ENCODE measurements at places on chromosomes 16 and 17.

- H3K4me3 ChIP-seq = no peak overlapping the region
- no peak for DNase-seq
- peaks cover 14% of the 10 kb centered on the region for H3K27me3 ChIP-seq
- no peak overlapping the region for H3K27ac ChIP-seq
These were observed 23.1 kb upstream of the SDK2 start for GRCh38 chr17:73667181-73667959.

GRCh38 chr16:58384437-58385055 is 7.7 kb upstream of the GINS3 start:
- no peaks in the 10 kb centered on the region for H3K36me3 ChIP-seq
- H3K27ac ChIP-seq = no peak overlapping the region
- H3K4me1 ChIP-seq = no peaks in the 10 kb centered on the region
- H3K4me3 ChIP-seq = no peak overlapping the region
- DNase-seq = no peak
- H3K27me3 ChIP-seq = no peaks in the 10 kb centered on the region

DNA sequence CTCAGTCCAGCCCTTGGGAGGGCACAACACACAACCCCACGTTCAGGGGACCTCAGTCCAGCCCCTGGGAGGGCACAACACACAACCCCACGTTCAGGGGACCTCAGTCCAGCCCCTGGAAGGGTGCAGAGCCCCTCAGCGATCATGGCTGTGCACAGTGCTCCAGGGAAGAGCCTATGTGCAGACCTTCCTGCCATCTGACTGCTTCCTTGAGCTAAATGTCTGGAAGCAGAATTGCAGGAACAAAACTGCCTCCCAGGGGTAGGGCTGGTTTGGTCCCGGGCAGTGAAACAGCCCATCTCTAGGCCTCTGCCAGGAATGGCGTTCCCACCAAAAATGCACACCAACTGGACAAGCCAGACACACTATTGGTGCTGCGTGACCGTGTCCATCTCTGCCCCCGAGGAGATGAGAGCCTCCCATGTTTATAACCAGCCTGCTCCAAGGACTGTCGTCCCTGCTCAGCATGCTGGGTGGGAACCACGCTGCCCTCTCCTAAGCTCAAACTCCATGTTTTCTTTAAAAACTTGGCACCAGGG is 44.0 kb downstream of the ZNF276 start:
- H3K4me1 ChIP-seq = no peaks in the 10 kb centered on the region
- DNase-seq = no peak
- peaks cover 87% of the 10 kb centered on the region for H3K36me3 ChIP-seq
- H3K27ac ChIP-seq = no peak overlapping the region
- H3K27me3 ChIP-seq = no peaks in the 10 kb centered on the region
- H3K4me3 ChIP-seq = no peak overlapping the region

GRCh38 chr17:43660816-43661493 is 767 bp downstream of the MEOX1 start:
- H3K27me3 ChIP-seq = no peaks in the 10 kb centered on the region
- no peak for DNase-seq
- H3K27ac ChIP-seq = no peak overlapping the region
- H3K36me3 ChIP-seq = no peaks in the 10 kb centered on the region

DNA sequence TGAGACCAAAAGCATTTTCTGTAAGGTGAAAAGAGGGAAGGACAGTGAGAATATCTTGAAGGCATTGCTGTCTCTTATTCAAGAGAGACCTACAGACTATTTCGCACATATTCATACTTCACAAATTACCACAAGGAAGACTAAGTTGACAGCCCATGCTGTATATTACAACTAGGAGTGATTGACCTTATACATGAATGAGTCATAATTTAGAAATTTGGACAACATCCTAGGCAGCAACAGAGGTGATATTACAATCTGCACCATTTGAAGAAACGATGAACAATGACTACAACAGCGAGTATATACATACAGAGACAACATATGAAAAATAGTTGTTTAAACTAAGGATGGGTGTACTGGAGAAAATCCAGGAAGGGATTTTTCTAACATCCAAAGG is 971.7 kb downstream of the CDH11 start:
- H3K36me3 ChIP-seq = no peaks in the 10 kb centered on the region
- H3K27ac ChIP-seq = no peak overlapping the region
- H3K4me3 ChIP-seq = no peak overlapping the region
- no peak for DNase-seq
- H3K4me1 ChIP-seq = peaks cover 3% of the 10 kb centered on the region

DNA sequence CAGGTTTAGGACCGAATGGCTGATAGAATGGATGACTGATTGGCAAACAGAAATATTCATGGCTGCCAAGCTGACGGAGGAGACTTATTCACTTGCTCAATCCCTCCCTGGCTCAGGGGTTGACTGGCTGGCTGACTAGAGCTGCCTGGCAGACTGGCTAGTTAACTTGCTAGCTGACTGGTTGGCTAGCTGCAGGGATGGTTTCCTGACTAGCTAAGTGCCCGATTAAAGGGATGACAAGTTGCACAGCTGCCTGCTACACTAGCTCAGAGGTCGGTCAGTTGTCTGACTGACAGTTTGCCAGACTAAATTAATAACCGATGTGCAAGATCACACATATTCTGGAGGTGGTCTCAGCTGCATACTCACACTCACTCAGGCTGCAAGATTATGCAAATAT is 1208.4 kb upstream of the CDH8 start:
- H3K4me3 ChIP-seq = no peak overlapping the region
- no peak overlapping the region for H3K27ac ChIP-seq
- no peak for DNase-seq
- no peaks in the 10 kb centered on the region for H3K4me1 ChIP-seq

- DNase-seq = no peak
- no peak overlapping the region for H3K4me3 ChIP-seq
These were observed 944.5 kb upstream of the SOX9 start for GRCh38 chr17:71176331-71176730.

DNA sequence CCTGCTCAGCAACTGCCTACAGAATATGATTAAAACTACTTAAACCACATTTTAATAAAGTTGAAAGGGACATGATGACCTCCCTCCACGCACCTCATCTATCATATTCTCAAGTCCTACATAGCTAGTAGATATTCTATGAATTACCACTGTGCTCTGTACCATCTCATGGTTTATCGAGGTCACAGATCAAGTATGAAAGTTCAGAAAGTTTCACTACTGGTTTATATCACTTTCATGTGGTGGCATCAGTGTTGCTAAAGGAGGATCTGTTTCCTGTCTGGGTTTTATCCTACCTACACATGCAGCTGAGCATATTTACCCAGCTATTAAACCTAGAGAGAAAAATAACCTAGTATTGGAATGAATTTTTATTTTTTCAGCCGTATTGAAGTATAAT is 214.9 kb upstream of the MON1B start:
- DNase-seq = no peak
- H3K4me1 ChIP-seq = no peaks in the 10 kb centered on the region
- H3K36me3 ChIP-seq = no peaks in the 10 kb centered on the region

DNA sequence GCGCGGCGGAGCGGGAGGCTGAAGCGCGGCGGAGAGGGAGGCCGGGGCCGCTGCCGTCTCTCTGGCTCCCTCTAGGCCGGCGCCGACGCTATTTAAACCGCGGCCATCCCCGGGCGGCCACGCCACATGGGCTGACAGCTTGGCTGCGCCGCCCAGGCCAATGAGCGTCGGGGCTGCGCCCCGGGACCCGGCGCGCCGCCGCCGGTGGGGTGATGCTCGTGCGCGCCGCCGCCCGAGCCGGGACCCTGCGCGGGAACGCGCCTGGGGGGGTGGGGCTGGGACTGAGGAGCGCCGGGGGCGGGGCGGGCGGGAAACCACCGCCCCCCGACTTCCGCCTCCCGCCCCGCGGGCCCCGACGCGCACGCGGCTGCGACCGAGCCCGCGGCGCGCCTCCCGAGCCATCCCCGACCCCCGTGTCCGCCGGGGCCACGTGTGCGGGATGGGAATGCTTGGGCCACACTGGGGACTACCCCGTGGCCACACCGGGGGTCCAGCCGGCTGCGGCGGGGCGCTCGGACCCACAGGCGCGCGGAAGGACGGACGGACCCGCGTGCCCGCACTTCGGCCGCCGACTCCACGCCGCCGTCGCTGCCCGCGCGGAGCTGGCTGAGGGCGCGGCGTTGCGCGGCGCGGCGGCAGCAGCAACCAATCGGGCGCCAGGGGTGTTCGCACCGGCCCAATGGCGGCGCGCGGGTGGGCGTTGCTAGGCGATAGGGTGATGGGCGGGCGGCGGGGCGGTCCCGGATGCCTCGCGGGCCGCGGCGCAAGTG is at the start of gene FASN:
Gene FASN (minus strand): TSS at position 68 of the 770 bp plus-strand sequence. CDS start 1,791 bp downstream, outside the sequence.
- no peaks in the 10 kb centered on the region for H3K27me3 ChIP-seq
- peak; percentile 96 for DNase-seq
- H3K4me1 ChIP-seq = peaks cover 12% of the 10 kb centered on the region

- no peak for DNase-seq
- H3K36me3 ChIP-seq = peaks cover 15% of the 10 kb centered on the region
- H3K27ac ChIP-seq = no peak overlapping the region
- H3K27me3 ChIP-seq = no peaks in the 10 kb centered on the region
- no peak overlapping the region for H3K4me3 ChIP-seq
These were observed 49.8 kb downstream of the CREBBP start for GRCh38 chr16:3830625-3831254.

- H3K27me3 ChIP-seq = no peaks in the 10 kb centered on the region
- H3K27ac ChIP-seq = peak overlapping the region; percentile 84
- no peak for DNase-seq
- peaks cover 39% of the 10 kb centered on the region for H3K4me1 ChIP-seq
- no peak overlapping the region for H3K4me3 ChIP-seq
- H3K36me3 ChIP-seq = no peaks in the 10 kb centered on the region
These were observed 118.9 kb downstream of the PARN start for GRCh38 chr16:14510939-14511799.

- peaks cover 28% of the 10 kb centered on the region for H3K4me1 ChIP-seq
- peak overlapping the region; percentile 49 for H3K27ac ChIP-seq
- DNase-seq = no peak
- no peaks in the 10 kb centered on the region for H3K27me3 ChIP-seq
These were observed 57.1 kb downstream of the BRIP1 start for GRCh38 chr17:61806081-61806828.

DNA sequence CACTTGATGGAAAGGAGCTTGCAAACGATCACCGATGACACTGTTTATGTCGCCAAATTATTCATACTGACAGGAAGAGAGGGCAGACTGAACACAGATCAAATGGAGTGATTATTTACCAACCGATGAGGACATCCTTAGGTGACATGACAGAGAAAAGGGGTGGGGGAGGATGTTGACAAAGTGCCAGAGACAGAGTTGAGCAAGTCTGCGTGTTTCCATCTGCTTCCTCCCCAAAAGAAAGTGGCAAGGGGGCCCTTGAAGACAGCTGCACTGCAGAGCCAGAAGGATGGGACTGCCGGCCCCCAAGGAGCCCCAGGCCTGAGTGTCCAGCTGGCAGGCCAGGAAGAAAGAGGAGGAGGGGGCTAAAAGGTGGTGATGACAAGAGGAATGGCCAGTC is 191.0 kb upstream of the RPL38 start:
- peaks cover 87% of the 10 kb centered on the region for H3K27me3 ChIP-seq
- no peaks in the 10 kb centered on the region for H3K36me3 ChIP-seq
- no peak overlapping the region for H3K27ac ChIP-seq
- no peak for DNase-seq

- no peaks in the 10 kb centered on the region for H3K36me3 ChIP-seq
- peaks cover 32% of the 10 kb centered on the region for H3K4me1 ChIP-seq
- no peaks in the 10 kb centered on the region for H3K27me3 ChIP-seq
- peak overlapping the region; percentile 94 for H3K4me3 ChIP-seq
- peak overlapping the region; percentile 77 for H3K27ac ChIP-seq
These were observed 231.5 kb downstream of the MRTFB start for GRCh38 chr16:14302399-14303181.

- H3K27ac ChIP-seq = no peak overlapping the region
- DNase-seq = no peak
- no peaks in the 10 kb centered on the region for H3K4me1 ChIP-seq
- no peak overlapping the region for H3K4me3 ChIP-seq
These were observed 29.7 kb upstream of the FASN start for GRCh38 chr17:82127704-82128103.

DNA sequence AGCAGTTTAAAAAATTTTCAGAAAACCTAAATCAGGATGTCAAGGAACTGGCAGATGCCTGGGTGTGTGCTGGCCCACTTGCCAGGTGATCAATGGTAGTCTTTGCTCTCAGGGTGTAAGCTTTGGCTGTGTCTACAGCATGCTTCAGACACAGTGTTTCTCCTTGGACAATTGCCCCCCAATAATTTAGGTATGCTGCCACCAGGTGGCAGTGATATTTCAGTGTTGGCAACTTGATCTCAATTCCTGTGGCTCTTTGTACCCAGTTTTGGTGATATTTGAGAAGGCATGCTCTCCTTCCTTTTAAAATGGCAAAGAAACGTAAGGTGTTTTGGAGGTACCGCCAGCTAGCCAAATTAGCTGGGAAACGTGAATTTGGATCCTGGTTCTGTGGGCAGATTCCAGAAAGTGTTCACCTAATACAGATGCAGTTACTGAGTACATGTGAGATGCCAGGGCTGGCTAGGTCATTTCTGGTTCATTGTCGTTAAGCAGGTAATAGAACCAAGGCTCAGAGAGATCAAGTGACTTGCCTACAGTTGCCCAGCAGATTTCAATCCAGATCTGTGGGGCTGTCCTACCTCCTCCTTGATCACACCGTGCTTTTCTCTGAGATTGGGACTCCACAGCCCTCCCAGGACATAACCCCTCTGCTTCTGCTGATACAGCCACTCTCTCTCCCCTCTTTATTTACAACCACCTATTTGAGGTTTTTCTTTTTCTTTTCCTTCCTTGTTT is 155.6 kb upstream of the PLCG2 start:
- H3K27ac ChIP-seq = peak overlapping the region; percentile 52
- peaks cover 57% of the 10 kb centered on the region for H3K36me3 ChIP-seq
- peaks cover 36% of the 10 kb centered on the region for H3K4me1 ChIP-seq
- no peaks in the 10 kb centered on the region for H3K27me3 ChIP-seq
- no peak for DNase-seq
- no peak overlapping the region for H3K4me3 ChIP-seq

All from RWPE2 (cell line).